ENCODE measurements at places on chromosomes 13 and 19.

GRCh38 chr19:23993440-23993839 lies 78.8 kb downstream of the ZNF726 start:
- DNase-seq: no peak

DNA sequence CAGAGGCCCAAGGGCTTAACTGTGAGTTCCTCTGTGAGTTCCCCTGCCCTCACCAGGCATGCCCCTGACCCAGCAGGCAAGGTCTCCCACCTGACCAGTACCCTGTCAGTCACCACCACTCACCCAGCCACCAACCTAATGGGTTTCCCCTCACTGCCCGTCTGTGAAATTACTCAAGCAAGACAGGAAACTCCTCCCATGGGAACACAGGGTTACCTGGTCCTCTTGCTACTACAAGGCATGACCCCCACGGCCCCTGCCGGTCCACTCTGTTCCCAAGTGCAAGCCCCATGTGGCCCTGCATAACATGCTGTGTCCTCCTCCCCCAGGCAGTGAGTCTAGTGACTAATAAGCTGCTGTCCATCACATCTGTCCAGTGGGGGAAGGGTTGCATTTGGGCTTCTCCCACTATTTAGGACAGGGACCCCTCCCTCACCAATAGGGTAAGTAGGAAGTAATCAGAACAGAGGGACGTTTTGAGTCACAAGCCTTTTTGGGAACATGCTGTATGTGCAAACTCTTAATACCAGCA lies 8.0 kb upstream of the DHRS12 start:
- no peak for DNase-seq

DNA sequence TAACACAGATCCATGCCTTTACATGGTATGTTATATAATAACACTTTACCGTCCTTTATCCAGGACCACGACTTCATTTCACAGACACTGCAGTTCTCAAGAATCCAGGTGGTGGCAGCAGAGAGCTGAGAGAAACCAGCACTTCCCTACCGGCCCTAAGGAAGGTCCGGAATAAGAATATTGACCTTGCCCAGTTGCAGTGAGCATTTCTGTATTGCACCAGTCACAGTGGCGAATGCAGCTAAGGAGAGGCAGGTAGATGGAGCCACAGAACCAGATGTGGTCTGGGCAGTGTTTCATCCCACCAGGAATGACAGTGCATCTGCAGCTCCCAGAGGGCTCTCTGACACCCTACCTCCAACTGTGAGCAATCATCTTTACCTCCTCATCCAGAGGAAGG lies 44.6 kb downstream of the ZNF787 start:
- peak; percentile 79 for DNase-seq

GRCh38 chr19:19211499-19212420 lies at the start of gene NCAN:
Gene NCAN (plus strand): TSS chr19:19211958. CDS start chr19:19216954, 4,996 bp downstream.
- no peak for DNase-seq

DNA sequence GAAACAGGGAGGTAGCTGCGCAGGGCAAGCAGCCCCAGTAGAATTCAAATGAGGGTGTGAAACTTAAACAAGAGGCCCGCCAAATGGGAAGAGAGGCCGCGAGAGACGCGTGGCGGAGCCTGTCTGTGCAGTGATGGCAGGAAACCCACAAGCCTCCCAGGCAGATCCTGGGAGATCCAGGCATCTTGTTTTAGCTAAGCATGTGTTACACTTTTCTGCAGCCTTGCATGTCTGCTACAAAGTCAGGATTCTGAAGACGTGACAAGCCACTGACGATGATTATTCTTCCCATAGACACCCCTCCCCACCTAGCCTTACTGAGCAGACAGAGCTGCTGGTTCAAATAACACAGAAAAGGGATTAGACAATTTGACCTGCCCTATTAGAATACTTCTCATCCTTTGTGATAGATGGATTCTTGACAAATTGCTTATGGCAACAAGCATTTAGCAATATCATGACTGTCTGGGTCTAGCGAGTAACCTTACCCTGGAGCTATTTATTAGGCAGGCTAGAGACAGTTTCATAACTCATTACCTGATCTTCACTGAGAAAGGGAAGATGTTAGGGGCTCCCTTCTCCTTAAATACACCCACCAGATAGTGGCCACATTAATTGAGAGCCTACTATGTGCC lies 185.2 kb upstream of the IRS2 start:
- peak; percentile 62 for DNase-seq

- no peak for DNase-seq
Observed at GRCh38 chr13:24323739-24324075, 14.3 kb downstream of the C1QTNF9 start.

DNA sequence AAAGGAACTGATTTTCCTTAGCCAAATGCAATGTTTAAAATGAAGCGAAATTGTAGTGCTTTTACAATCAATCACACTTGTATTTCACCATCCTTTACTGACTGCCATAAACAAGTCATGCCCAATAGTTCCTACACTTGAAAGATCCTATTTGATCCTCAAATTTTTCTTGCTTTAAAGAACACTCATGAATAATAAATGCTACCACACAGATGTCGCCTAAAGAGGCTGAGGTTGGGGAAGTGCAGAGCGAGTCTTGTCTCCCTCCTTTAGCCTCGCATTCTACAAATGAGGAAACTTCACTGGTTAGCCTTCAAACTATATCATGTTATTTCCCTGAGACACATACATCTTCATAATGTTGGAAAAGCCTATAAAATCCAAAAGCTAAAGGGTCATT lies 18.7 kb upstream of the AMER2 start:
- DNase-seq: no peak

- no peak for DNase-seq
Observed at GRCh38 chr13:75092143-75092542, 389.8 kb downstream of the TBC1D4 start.

Measured in AG08395 (cell line).